ENCODE measurements at places on chromosomes 7 and 10.

DNA sequence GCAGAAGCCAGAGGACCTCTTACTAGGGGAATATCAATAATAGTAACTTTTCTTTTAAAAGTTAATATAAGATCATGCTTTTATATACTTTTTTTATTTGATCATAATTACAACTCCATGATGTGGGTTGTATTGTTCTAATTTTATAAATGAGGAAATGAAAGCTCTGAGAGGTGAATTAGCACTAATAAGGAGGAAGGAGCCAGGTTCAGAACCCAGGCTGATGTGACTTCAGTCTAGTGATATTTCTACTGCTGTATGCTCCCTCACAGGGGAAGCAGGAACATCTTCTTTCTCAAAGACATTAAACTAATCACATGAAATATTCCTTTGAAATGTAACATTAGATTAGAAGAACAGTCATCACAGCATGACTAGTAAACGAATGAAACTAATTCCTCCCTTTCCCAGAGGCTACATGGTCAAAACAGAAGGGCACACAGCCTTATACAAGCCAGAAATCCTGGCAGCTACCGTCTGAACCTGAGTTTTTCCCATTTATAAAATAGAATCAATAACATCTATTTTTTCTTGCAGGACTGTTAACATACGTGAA lies 81.4 kb upstream of the GJD4 start:
- DNase-seq = no peak

DNA sequence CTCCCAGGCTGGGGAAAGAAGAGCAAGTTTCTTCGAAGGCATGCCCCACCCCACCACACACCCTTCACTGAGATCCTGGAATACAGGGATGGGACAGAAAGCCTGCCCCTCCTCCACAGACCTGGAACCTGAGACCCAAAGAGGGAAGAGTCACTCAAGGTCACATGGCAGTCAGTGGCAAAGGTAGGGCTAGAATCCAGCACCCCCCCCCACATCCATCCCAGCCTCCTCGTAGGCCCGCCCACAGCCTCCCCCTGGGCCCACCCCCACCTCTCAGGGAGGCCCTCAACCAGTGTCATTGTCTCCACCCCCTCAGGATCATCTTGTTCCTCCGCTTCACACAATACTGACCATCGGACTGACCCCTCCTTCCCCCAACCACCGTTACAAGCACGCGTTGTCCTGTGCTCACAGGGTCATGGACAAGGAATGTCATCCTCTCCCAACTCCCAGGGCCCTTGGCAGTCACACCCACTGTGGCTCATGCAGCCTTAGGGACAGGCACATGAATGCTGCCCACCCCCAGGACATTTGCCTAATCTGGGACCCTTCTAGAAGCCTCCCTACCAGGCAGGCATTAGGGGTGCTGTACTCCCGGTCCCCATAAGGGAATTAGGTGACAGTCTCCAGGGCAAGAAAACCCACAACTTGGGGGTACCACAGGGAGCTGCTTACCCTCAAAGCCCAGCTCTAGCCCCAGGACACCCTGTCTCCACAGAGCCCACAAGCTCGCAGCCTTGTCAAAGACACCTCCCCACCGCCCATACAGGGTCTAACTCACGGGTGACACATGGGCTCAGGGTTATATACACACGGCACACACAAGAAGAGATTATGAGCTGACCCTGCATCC lies 1.4 kb downstream of the KCNH2 start:
- DNase-seq = no peak

- peak; percentile 51 for DNase-seq
These were observed 6.4 kb upstream of the IGFBP1 start for GRCh38 chr7:45881759-45882464.

- DNase-seq = no peak
These were observed 10.3 kb upstream of the LRRN3 start for GRCh38 chr7:111080495-111081105.

GRCh38 chr7:73952266-73952665 lies 75.7 kb upstream of the ELN start:
- no peak for DNase-seq

- DNase-seq = no peak
These were observed 109.2 kb downstream of the STRA8 start for GRCh38 chr7:135342887-135343286.

DNA sequence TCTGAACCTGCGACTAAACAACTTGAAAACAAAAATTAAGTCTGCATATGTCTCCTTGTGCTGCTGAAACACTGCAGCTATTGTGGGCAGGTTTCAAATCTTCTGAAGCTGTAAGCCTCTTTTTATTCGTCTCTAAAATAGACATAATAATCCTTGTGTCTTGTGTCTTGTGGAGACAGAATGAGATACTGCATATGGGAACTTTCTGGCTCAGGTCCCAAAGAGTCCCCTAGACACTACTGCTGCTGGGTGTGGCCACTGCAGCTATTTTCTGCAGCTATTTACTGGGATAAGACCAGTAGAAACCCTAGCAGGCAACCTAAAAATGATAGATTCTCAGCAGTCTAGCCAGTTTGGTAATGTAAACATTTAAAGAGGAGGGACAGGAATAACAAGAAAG lies 252.0 kb downstream of the ELMO1 start:
- DNase-seq = no peak

DNA sequence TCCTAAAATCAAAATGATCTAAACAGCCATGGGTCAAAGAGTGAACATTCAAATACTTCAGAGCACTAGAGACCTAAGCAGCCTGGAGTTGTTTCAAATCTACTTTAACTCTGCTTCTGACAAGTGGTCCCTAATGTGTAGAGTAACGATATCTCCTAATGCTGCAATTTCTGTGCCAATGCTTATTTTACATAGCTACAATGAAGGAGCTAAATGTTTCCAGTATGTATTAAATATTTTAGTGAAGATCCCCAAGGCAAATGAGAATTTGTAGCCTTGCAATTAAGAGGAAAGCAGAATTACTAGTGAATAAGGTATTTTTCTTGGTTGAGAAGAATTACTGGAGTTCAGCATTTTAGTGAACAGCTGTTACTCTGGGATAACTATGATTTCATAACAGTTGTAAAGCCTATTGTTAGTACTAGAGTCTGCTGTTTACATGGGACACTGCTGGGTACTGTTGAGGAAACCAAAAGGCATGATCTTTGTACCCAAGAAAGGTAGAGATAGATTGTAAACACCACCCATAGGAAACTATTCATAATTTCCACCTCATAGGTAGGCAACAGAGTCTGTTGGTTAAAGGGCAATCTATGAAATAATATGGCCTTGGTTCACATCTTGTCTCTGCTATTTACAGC lies 271.9 kb downstream of the PLXDC2 start:
- DNase-seq = no peak
